Stomach (tissue), 19 donors: ENCODE measurements at places on chromosomes 11 and 22. TPM values are rescaled to one million over a fixed set of nuclear protein-coding genes. Genes with fewer than 3 reads are reported as not detected.

- no peaks in the 10 kb centered on the region for H3K27me3 ChIP-seq
- H3K4me1 ChIP-seq, result no peaks in the 10 kb centered on the region
- H3K36me3 ChIP-seq, result no peaks in the 10 kb centered on the region
These were observed 41.5 kb downstream of the DHCR7 start for GRCh38 chr11:71406681-71407080.

DNA sequence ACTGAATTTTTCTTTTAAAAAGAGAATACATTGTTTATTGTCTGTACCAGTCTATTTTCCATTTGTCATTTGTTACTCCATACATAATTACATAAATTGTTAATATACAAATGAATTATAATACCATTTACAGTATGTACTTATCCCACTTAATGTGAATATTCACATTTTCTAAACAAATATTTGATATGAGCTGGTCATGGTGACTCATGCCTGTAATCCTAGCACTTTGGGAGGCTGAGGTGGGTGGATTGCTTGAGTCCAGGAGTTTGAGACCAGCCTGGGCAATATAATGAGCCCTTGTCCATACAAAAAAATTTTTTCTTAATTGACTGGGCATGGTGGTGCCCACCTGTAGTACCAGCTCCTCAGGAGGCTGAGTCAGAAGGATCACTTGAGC is 6.8 kb downstream of the SC5D start:
- H3K27ac ChIP-seq, result no peak overlapping the region
- H3K27me3 ChIP-seq, result no peaks in the 10 kb centered on the region
- no peak overlapping the region for H3K4me3 ChIP-seq
- DNase-seq, result no peak

Gene BEST1
- polyA plus RNA-seq, result 3.7 TPM

Gene GRIA4
- polyA plus RNA-seq, result 4.4 TPM

Gene HBB
- polyA plus RNA-seq, result 3.1 TPM

- peaks cover 37% of the 10 kb centered on the region for H3K4me1 ChIP-seq
- peaks cover 19% of the 10 kb centered on the region for H3K36me3 ChIP-seq
- peak overlapping the region; percentile 67 for H3K27ac ChIP-seq
- no peak overlapping the region for H3K4me3 ChIP-seq
- no peaks in the 10 kb centered on the region for H3K27me3 ChIP-seq
These were observed 11.1 kb upstream of the PHLDA2 start for GRCh38 chr11:2940147-2940920.

Gene LRRN4CL
- polyA plus RNA-seq, result 1.6 TPM

DNA sequence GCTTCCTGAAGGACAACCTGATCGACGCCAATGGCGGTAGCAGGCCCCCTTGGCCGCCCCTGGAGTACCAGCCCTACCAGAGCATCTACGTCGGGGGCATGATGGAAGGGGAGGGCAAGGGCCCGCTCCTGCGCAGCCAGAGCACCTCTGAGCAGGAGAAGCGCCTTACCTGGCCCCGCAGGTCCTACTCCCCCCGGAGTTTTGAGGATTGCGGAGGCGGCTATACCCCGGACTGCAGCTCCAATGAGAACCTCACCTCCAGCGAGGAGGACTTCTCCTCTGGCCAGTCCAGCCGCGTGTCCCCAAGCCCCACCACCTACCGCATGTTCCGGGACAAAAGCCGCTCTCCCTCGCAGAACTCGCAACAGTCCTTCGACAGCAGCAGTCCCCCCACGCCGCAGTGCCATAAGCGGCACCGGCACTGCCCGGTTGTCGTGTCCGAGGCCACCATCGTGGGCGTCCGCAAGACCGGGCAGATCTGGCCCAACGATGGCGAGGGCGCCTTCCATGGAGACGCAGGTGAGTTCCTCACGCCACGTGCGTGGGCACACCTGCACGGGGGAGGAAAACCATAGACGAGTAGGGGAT is 1.5 kb downstream of the BCR start:
- H3K4me3 ChIP-seq, result peak overlapping the region; percentile 73
- no peaks in the 10 kb centered on the region for H3K36me3 ChIP-seq
- H3K27me3 ChIP-seq, result no peaks in the 10 kb centered on the region
- DNase-seq, result peak; percentile 40
- peaks cover 81% of the 10 kb centered on the region for H3K4me1 ChIP-seq
- H3K27ac ChIP-seq, result peak overlapping the region; percentile 8

- peak; percentile 17 for DNase-seq
- no peaks in the 10 kb centered on the region for H3K27me3 ChIP-seq
- no peaks in the 10 kb centered on the region for H3K36me3 ChIP-seq
- peaks cover 6% of the 10 kb centered on the region for H3K4me1 ChIP-seq
- H3K27ac ChIP-seq, result no peak overlapping the region
These were observed 49.6 kb upstream of the SHANK2 start for GRCh38 chr11:71301858-71302533.

Gene CD248
- polyA plus RNA-seq, result 5.6 TPM

Gene MGAT3
- 1.1 TPM for polyA plus RNA-seq

GRCh38 chr22:19121631-19122142 is 525 bp downstream of the DGCR2 start:
- peak overlapping the region; percentile 95 for H3K27ac ChIP-seq
- peaks cover 47% of the 10 kb centered on the region for H3K4me1 ChIP-seq
- no peaks in the 10 kb centered on the region for H3K27me3 ChIP-seq
- H3K4me3 ChIP-seq, result peak overlapping the region; percentile 86
- H3K36me3 ChIP-seq, result no peaks in the 10 kb centered on the region

DNA sequence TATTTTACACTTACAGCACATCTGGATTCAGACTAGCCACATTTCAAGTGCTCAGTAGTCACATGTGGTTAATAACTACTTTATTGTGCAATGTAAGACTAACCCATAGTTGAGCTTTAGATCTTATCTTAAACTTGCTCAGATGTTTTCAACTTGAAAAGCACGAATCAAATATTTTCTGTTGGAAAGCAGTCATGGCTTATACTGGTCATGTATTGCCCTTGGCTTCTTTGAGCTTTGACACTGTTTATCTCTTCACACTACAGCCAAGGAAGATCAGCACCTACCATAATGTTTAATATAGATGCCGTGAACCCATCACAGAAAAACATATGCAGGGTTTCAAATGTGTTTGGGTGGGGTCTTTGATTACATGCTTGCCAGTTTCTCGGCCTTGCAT is 4.4 kb downstream of the RBX1 start:
- DNase-seq, result no peak
- H3K4me1 ChIP-seq, result peaks cover 20% of the 10 kb centered on the region
- H3K4me3 ChIP-seq, result no peak overlapping the region
- H3K27me3 ChIP-seq, result no peaks in the 10 kb centered on the region
- peaks cover 65% of the 10 kb centered on the region for H3K36me3 ChIP-seq

Gene RAPSN
- polyA plus RNA-seq, result 0.20 TPM

Gene DNAJB7
- polyA plus RNA-seq, result not detected

DNA sequence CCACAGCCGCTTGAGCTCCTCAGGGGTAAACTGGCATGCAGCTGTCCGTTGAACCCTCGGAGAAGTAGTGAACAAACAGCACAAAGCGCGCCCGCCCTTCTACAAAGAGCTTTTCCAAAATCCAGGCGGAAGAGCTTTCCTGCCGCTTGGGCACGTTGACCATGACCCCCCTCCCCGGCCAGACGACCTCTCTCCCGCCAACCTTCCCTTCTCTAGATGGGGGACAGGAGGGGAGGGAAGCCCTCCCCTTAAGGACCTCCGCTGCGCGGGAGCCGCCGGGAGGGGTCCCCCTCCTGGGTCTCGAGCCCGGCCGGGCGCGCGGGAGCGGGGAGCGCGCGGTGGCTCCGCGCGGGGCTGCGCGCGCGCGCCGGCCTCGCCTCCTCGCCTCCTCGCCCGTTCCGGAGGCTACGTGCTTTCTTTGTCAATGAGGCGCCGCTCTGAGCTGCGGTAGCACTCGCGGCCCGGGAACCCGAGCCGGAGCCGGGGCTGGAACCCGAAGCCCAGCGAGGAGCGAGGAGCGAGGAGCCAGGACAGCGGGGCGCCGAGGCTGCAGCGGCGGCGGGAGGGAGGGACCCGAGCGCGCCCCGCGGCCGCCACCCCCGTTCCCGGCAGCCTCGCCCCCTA is 118.6 kb downstream of the HIPK3 start:
- H3K27me3 ChIP-seq, result peaks cover 30% of the 10 kb centered on the region
- H3K36me3 ChIP-seq, result no peaks in the 10 kb centered on the region
- peak; percentile 53 for DNase-seq
- no peak within 1 kb of the TSS for H3K27ac ChIP-seq
- peak within 1 kb of the TSS; percentile 44 for H3K4me3 ChIP-seq

DNA sequence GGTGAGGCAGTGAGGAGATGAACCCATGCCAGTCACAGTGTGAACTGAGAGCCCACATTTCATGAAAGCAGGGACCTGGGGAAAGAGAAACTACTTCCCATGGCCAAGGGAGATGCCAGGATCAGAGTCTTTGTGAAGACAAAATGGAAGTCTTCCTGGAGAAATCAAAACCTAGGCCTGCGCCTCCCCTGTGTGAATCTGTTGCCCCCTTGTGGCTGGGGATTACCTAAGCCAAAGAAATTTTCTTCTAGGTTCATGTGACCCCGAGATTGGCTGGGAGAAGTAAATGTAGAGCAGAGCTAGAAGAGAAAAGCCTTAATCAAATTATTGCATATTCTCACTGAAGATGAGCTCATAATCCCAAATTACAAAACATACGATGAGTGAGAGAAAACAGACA is 1075.3 kb downstream of the TBC1D22A start:
- no peaks in the 10 kb centered on the region for H3K4me1 ChIP-seq
- DNase-seq, result no peak
- no peak overlapping the region for H3K27ac ChIP-seq
- H3K36me3 ChIP-seq, result no peaks in the 10 kb centered on the region
- peaks cover 43% of the 10 kb centered on the region for H3K27me3 ChIP-seq
- no peak overlapping the region for H3K4me3 ChIP-seq

DNA sequence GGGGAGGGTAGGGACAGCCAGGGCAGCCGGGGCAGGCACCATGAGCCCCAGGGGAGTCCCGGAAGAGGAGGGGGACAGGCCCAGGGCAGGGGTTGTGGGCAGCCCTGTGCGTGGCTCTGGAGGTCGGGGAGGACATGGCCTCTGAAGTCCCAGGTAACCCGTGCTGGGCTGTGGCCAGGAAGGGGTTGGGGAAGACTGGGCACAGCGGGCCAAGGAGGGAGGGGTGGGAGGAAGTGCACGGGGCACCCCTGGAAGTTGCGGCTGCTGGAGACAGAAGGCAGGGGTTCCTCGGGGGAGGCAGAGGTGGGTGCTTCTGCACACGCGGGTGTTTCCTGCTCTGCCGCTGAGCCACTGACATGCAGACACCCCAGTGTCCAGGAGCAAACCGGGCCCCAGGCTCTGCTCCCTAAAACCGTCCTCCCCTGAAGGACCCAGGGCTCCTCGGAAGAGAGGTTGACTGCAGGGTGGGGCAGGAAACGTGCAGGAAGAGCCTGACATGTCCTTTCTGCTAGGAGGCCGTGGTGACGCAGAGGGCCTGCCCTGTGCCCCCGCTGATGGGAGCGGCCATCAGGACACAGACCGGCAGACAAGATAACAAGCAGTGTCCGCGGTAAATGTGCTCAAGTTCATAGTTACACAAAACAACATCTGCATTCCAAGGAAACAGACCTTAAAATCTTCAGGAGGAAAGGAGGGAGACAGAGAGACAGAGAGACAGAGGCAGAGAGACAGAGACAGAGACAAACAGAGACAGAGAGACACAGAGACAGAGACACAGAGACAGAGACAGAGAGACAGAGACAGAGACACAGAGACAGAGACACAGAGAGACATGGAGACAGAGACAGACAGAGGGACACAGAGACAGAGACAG is 5.7 kb downstream of the TNNI2 start:
- H3K27me3 ChIP-seq, result no peaks in the 10 kb centered on the region
- peak overlapping the region; percentile 14 for H3K27ac ChIP-seq
- H3K4me1 ChIP-seq, result peaks cover 43% of the 10 kb centered on the region
- no peak for DNase-seq
- no peak overlapping the region for H3K4me3 ChIP-seq
- H3K36me3 ChIP-seq, result no peaks in the 10 kb centered on the region

Gene MOGAT2
- polyA plus RNA-seq, result 0.62 TPM

- no peak overlapping the region for H3K27ac ChIP-seq
- no peaks in the 10 kb centered on the region for H3K36me3 ChIP-seq
- no peaks in the 10 kb centered on the region for H3K27me3 ChIP-seq
- no peak overlapping the region for H3K4me3 ChIP-seq
These were observed 700.1 kb upstream of the RAG2 start for GRCh38 chr11:37298173-37298572.

Gene BIK
- 19.7 TPM for polyA plus RNA-seq

DNA sequence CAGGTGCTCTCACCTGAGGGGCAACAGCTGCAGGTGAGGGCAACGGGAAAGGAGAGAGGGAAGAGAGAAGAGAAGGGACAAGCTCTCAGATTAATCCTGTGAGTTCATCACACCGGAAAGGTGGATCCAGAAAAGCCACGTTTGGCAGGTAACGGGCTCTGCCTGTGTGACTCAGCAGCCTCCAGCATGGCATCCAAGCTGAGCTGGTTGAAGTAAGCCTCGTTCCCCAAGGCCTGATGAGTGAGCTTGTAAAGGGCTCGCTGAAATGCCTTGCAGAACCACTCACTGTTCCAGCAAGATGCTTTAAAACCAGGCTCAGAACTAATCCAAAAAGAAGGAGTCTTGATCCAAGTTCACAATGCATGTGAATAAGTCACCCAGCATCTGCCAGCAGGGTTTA is 206.9 kb upstream of the TMEM45B start:
- no peak overlapping the region for H3K27ac ChIP-seq
- H3K4me3 ChIP-seq, result no peak overlapping the region
- H3K27me3 ChIP-seq, result no peaks in the 10 kb centered on the region
- H3K36me3 ChIP-seq, result no peaks in the 10 kb centered on the region

DNA sequence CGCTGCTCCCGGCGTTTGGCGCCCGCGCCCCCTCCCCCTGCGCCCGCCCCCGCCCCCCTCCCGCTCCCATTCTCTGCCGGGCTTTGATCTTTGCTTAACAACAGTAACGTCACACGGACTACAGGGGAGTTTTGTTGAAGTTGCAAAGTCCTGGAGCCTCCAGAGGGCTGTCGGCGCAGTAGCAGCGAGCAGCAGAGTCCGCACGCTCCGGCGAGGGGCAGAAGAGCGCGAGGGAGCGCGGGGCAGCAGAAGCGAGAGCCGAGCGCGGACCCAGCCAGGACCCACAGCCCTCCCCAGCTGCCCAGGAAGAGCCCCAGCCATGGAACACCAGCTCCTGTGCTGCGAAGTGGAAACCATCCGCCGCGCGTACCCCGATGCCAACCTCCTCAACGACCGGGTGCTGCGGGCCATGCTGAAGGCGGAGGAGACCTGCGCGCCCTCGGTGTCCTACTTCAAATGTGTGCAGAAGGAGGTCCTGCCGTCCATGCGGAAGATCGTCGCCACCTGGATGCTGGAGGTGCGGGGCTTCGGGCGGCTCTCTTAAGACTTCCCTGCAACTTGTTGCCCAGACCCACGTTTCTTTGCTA is at the start of gene CCND1:
CCND1 (plus strand) TSS at position 162 of the 587 bp plus-strand sequence; CDS start at position 320, 158 bp downstream.
- DNase-seq, result peak; percentile 75
- peak within 1 kb of the TSS; percentile 87 for H3K27ac ChIP-seq
- H3K36me3 ChIP-seq, result no peaks in the 10 kb centered on the region
- H3K27me3 ChIP-seq, result peaks cover 6% of the 10 kb centered on the region
- H3K4me1 ChIP-seq, result peaks cover 90% of the 10 kb centered on the region
- peak within 1 kb of the TSS; percentile 87 for H3K4me3 ChIP-seq

GRCh38 chr11:104163100-104164027 is 583 bp downstream of the PDGFD start:
- DNase-seq, result peak; percentile 30
- peak overlapping the region; percentile 64 for H3K27ac ChIP-seq
- peak overlapping the region; percentile 54 for H3K4me3 ChIP-seq
- no peaks in the 10 kb centered on the region for H3K36me3 ChIP-seq
